ENCODE measurements at places on chromosomes 7 and 10.

DNA sequence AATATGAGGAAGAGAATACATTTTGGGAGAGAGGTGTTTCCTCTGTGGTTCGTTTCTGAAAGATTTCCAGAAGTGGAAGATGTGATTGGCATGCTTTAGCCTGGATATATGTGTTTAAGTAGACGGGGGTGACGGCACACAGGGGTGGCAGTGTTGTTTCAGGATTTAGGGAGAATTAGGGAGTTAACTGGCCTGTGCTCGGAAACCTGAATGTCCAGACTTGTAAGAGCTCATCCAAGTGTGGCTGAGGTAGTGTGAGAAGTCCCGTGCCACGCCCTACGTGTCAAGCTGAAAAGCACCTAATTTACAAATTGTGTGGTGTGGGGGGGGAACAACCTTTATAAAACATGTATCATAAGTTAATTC, 1.1 kb downstream of the RALA start:
- DNase-seq: peak; percentile 54

- DNase-seq: peak; percentile 92
These were observed 247.3 kb downstream of the ETV1 start for GRCh38 chr7:13742126-13742525.

GRCh38 chr10:123454987-123455386, 211.2 kb upstream of the GPR26 start:
- DNase-seq: no peak

- DNase-seq: peak; percentile 66
These were observed 6.2 kb upstream of the CH25H start for GRCh38 chr10:89213191-89213808.

DNA sequence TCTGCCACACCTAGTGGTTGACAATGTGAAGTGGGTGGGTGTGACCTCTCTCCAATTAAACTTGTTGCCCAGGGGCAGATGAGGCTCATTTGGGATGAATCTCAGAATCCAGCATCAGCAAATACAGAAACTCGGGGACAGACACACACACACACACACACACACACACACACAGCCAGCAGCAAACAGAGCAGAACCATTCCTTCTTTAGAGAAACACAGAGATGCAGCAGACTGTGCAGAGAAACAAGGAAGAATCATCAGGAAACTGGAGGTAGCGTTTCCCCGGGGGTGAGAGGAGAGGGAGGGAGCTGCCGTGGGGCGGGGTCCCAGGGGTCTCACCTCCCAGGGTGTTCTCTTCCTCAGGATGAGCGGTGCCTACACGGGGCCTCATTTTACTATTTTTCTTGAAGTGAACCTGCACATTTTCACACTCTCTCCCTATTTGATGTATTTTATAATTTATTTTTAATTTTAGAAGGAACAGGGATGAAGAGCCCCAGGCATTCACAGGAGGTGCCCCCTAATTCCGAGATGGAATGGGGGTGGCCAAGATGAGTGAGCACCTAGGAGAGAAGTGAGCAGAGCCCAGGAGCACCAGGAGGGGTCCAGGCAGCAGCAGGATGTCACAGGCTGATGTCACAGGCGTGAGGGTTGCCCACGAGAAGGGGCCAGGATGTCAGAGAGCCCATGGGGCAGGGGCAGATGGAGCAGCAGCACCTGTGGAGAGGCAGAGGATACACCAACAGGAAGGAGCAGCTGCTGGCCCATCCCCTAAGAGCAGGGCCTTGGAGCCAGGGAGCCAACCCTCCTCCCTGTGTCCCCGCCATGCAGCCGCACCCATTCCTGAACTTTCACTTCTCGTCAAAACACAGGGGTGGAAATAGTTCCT, 85.3 kb upstream of the PPP2R2D start:
- no peak for DNase-seq

DNA sequence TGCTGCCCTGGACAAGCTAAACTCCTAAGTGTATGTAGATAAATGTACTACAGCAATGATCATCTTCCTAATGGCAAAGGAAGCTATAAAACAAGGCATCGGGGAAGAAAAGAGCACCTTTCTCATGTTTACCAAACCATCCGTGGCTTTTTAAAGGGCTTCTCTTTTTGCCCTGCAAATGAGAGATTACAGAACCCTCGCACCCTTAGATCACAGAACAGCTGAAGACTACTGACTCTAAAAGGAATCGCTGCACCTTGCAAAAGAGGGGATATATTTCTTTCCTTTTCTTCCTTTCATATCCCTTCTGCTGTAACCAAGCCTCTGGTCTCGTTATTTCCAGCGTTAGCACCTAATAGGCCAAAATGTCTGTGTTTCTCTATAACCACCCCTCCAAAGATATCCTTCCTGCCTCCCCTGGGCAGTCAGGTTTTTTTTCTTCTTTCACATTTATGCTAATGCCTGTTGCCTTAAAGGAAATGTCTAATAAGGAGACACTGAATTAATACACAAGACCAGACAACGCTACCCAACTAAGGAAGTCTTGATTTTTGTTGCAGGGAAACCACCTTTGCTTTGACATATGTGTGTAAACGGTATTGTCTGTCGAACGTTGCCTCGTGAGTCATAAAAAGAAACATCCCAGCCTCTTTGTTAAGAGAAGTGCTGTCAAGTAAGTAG, 10.5 kb downstream of the ST8SIA6 start:
- no peak for DNase-seq

- no peak for DNase-seq
These were observed 3.9 kb downstream of the ADCY1 start for GRCh38 chr7:45578022-45578421.

DNA sequence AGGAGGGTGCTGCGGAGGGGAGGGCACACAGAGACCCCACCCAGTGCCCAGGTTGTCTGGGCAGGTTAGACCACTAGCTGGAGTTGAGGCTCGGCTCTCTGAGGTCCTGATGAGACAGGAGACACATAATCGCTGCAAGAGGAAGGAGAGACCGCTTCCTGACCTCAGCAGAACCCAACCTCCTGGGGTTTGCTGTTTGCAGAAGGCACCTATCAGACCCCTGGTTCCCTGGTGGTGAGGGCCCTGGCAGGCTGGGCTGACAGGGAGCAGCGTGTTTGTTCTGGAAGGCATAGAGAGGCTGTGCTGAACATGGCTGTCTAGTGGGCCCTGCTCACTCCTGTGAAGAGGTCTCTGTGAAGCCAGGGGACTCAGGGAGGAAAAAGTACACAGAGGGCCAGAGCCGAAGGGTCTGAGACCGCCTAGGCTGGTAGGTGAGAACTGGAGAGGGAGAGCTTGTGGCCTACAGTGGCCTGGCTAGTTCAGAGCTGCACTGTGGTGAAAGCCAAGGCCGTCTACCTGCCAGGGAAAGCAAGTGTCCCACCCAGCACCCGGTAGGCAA, 39.4 kb upstream of the NPFFR1 start:
- DNase-seq: no peak

DNA sequence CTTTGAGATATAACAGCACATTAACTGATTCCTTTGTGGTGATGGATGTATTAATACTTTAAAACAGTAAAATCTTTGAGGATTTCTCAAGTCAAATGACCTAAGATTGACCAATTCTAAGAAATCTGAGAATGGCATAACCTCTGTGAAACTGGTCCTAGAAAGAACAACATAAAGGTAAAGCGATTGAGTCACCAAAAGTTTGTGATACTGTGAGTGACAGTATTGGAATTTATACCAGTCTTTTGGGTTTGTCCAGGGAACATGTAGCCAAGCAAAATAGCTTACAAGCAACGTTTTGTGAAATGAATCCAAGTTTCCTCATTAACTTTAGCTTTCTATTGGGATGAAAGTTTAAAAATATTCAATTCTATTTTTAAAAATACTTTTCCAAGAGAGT, 157.4 kb upstream of the TMEM196 start:
- no peak for DNase-seq

DNA sequence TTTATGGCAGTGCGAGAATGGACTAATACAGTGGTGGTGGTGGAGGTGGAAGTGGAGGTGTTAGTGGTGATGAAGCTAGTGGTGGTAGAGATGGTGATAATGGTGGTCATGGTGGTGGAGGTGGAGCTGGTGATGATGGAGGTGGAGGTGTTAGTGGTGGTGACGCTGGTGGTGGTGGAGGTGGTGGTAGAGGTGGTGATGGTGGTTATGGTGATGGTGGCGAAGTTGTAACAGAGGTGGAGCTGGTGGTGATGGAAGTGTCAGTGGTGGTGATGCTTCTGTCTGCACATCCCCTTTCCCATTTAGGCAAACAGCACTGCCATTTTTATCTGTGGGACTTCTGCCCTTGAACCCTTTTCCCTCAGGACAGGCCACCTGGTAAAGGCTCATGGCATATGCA, 7.4 kb upstream of the PTPRN2 start:
- peak; percentile 59 for DNase-seq

DNA sequence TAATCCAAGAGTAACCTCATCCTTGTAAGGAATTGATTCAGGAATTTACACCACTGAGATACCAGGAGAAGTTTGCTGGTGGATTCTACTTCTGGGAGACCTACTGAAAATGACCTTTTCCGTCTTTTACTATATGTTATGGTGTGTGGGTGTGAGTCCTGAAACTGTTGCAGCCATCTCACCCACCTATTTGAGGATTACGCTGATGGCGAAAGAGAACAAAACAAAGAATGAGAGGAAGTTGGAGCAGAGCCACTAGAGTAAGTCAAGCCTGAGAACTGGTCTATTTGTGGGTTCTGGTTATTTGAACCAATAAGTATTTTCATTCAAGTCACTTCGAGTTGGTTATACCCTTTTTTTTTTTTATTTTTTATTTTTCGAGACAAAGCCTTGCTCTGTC, 12.7 kb upstream of the ABCC2 start:
- DNase-seq: no peak

DNA sequence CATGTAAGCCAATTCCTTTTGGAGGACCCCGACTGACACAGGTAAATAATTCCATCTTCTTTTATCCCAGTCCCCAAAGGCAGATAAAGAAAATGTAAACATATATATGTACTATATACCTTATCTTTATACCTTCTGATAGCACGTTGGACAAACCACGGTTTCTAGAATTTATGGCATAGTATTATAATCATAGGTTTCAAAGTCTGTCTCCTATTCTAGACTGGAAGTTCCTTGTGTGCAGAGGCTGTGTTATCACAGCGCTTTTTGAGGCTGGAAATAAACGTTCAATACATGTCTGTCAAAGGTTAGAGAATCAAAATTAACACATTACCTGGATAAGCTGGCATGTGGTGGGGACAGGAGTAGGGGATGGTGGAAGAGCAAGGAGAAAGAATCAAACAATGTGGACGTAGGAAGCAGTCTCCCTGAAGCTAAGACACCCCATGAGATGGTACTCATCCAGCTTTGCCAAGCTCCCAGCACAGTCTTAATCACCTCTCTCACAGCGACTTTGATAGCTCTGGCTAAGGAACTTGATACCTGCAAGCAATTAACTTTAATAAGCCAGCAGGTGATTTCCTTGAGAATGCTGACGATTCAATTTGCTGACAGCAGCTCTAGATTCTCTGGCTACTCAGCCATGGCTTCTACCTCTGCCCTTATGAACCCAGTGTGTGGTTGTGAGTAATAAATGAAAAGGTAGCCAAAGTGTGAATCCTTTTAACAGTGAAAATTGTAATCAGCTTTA, 208.4 kb upstream of the LRRTM3 start:
- no peak for DNase-seq

GRCh38 chr7:70679661-70680060, 452.3 kb upstream of the GALNT17 start:
- peak; percentile 78 for DNase-seq

GRCh38 chr7:80929619-80930018, 10.8 kb upstream of the SEMA3C start:
- peak; percentile 51 for DNase-seq

DNA sequence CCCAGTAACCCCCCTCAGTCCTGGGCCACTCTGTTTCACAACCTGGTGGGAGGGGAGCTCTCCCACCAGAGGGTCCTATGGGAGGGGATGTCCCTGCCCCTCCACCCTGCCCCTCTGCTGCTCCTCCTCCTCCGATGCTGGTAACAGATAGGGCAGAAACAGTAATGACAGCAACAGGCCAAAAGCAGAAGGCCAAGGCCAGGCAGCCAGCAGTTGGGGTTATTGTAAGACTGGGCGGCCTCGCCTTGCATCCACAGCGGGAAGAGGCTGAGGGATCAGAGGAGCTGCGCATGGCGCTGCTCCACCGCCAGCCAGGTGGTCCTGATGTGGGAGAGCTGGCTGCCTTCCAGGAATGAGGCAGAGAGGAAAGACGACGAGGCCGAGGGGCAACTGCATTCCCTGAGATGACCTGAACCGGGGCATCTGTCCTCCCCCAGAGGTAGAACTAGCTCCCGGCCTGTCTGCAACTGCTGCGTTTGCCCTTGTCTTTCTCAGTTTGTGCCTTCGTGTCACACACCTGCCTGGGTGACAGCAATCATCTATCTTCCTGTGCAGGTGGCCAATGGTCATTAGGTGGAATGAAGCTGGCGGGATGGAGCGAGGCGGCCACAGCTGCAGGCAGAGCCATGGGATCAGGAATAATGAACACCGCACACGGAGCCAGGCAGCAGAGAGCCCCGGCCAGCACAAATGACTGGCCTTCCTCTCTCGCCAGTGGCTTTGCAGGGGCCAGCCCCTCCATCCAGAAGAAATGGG, 54.0 kb upstream of the CACUL1 start:
- no peak for DNase-seq

- peak; percentile 34 for DNase-seq
These were observed 60.3 kb upstream of the IL6 start for GRCh38 chr7:22666732-22667131.

DNA sequence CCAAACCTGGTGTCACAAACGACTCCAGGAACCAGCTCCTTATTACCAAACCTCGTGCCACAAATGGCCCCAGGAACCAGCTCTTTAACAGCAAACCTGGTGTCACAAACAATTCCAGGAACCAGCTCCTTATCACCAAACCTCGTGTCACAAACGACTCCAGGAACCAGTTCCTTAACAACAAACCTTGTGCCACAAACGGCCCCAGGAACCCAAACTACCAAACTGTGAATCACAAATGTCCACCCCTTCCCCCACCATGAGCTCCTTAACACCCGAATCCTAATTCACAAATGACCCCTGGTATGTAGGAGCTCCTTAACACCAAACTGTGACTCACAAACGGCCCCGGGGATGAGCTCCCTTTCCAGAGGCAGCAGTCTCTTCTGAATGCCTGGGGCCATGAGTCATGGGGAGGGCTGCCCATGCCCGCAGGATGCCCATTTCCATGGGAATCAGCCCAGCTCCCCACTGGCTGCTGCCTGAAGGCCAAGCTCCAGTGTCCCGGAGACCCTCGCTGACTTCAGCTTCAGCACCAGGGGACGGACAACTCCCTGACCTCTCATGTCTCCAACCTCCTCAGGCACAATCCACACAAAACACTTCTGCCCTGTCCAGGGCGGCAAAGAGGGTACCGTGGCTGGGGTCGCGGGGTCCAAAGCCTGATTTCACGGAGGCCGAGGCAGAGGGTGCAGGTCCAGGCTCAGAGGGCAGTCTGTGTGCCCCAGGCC, 213.1 kb downstream of the ELFN1 start:
- peak; percentile 90 for DNase-seq

DNA sequence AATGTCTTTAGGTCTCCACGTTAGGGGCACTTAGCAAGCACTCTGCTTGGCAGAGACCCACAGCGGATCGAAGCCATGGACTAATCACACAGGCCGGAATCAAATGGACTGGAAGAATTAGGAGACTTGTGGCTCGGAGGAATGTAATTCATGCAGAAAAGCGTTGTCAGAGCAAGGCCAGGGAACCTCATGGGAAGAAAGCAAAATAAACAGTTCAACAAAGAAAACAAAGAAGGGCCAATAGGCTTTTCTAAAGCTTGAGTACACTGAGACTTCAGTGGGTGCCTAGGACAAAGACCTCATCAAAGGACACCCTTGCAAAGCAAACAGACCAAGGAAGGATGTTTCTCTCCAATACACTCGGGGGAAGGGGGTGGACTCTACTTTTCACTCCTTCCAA, 171.1 kb downstream of the GLI3 start:
- no peak for DNase-seq

Measured in AG10803 (cell line).